Substantia nigra (tissue), 51 donors: ENCODE measurements at places on chromosomes 12 and 14.

- DNase-seq: no peak
Measured at GRCh38 chr12:50187084-50187900, 20.1 kb upstream of the CERS5 start.

DNA sequence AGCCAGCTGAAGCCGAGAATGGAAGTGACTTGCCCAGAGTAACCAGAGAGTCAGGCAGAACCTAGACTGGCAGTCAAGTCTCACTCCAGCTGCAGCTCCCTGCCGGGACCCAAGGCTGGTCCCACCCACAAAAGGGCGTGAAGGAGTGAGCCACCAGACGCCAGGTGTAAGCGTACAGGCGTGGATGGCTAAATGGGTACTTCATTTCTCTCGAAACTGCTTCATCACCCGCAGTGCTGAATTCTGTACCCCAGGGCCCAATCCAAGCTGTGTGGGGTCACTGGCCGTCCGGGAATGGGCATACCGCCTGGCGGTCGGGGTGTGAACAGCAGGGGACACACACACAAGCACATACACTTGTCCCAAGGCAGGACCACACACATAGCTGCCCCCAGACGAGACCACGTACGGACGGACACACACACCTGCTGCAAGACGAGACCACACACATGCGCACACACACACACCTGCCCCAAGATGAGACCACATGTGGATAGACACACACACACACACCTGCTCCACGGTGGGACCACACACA lies 34.8 kb downstream of the DEGS2 start:
- no peak for DNase-seq

DNA sequence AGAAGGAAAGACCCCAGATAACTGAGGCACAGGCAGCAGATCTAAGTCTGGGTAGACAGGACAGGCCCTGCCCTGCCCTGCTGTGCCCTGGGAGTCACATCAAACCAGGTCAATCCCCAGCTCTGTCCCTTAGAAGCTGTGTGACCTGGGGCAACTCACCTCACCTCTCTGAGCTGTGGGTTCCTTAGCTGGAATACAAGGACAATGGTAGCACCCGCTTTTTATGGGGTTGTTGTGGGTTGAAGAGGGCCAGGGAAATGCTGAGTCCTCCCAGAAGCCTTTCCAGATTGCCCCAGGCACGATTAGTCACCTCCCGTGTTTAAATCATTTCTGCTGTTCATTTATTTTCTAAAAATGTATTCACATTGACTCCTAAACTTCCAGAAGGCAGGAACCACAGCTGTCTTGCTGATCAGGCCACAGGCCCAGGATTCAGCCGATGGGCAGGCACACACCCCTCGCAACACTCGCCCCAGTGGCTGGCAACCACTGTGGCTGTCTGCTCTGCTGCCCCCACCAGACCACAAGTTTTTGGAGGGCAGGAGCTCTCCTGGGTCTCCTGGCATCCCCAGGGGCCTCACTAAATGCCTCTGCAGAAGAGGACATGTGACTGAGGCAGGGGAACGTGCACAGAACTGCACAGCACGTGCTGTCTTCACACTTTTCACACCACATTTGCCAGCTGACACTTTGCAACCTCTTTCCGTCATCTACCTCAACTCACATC lies 3.0 kb downstream of the SELPLG start:
- DNase-seq: no peak

GRCh38 chr12:69509904-69510827 lies 40.0 kb downstream of the FRS2 start:
- DNase-seq: no peak

- no peak for DNase-seq
Measured at GRCh38 chr14:89447182-89447944, 30.3 kb upstream of the FOXN3 start.

GRCh38 chr12:42534184-42534838 lies 55.2 kb downstream of the PRICKLE1 start:
- no peak for DNase-seq

DNA sequence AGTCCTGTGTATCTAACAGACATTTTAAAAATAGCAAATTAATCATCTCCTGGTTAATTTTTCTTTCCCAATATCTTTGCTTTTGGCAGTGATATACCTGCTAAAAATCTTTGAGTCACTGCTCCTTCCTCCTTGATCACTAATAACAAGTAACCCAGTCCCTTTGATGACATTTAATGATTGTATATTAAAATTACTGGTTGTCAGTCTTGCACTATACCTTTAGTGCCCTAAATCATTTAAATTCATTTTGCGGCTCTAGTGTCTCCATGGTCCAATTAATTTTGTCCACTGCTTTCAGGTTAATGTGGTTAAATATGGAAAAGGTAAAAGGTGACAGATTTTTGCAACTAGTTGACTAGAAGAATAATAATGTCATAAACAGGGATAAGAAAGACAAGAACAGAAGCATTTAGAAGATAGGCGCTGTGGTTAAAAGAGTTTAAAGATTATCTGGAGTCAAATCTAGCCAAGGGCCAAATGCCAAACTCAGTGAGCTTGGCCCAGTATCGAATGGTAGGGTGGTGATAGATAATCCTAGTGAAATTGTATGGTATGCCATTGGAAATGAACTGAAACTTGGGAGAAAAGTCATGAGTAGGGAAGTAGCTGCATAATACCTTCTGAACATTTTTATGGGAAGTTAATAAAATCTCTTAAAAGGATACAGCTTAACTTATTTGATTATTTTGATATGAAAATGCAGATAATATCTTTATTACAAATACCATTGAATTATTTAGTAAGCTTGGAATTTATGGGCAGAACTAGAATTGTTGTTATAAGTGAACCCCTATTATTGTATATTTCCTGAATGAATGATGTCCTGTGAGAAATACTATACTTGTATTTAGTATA lies 115.0 kb downstream of the PCNX1 start:
- DNase-seq: no peak

- DNase-seq: no peak
Measured at GRCh38 chr12:121576851-121577391, 3.9 kb downstream of the KDM2B start.

GRCh38 chr14:76212242-76212641 lies 60.5 kb downstream of the GPATCH2L start:
- DNase-seq: no peak

- no peak for DNase-seq
Measured at GRCh38 chr12:124792961-124793441, 70.7 kb downstream of the SCARB1 start.

DNA sequence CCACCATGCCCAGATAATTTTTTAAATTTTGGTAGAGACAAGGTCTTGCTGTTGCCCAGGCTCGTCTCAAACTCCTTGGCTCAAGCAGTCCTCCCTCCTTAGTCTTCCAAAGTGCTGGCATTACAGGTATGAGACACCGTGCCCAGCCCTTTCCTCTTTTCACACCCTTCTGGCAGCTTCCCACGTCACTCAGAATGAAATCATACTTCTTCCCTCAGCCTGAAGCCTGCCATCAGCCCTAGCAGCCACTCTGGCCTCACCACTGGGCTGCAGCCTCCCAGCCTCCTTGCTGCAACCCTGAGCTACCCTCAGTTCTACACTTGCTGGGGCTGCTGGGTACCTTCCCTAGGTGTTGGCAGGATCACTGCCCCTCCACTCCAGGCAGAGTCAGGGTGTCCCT lies 18.2 kb downstream of the ANKRD9 start:
- DNase-seq: no peak

DNA sequence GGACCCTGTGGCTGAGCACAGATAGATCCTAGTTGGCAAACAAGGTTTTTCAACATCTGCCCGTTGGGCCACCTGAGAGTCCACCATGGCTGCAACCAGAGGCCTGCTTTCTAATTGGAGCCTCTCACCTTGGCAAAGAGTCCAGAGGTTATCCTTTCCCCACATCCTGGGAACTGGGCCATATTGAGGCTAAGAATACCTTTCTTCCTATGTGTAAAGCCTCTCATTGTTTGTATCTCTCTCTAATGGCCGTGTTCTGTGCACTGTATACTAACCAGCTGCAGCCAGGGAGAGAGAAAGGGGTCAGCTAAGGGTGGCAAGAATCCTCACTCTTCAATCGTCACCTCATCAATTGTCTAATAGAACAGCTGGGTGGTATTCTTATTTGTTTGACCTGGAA lies 79.1 kb upstream of the ST8SIA1 start:
- no peak for DNase-seq

GRCh38 chr12:57735198-57735855 lies 3.2 kb downstream of the AGAP2 start:
- DNase-seq: no peak

GRCh38 chr12:43362910-43363694 lies 188.9 kb downstream of the ADAMTS20 start:
- DNase-seq: no peak

DNA sequence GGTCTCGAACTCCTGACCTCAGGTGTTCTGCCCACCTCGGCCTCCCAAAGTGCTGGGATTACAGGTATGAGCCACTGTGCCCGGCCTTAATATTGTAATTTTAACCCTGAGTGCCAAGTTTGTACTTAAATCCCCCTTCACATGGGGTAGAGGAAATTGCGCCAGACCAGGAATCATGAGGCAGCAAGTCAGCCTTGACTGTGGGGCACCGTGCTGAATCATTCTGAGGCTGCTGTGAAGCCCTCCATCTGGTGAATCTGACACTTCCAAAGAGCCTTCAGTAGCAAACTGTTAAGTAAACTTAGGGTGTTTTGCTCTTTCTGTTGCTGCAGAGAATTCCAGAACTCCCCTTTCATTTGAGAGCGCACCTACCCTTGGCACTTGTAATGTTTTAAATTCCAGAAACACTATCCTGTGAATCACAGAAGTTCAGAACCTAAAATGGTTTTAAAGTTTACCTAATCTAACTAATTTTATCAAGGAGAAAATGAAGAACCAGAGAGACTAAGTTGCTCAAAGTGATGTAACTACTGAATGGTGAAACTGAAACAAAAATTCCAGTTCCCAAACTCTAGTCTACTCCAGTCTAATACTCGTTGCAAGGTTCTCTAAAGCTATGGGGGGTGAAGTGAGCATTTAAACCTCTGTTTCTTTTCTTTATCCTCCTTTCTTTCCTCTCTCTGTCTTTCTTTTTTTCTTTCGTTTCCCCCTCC lies 7.5 kb downstream of the HEBP1 start:
- DNase-seq: no peak

GRCh38 chr12:71786829-71787228 lies 32.2 kb downstream of the RAB21 start:
- no peak for DNase-seq

DNA sequence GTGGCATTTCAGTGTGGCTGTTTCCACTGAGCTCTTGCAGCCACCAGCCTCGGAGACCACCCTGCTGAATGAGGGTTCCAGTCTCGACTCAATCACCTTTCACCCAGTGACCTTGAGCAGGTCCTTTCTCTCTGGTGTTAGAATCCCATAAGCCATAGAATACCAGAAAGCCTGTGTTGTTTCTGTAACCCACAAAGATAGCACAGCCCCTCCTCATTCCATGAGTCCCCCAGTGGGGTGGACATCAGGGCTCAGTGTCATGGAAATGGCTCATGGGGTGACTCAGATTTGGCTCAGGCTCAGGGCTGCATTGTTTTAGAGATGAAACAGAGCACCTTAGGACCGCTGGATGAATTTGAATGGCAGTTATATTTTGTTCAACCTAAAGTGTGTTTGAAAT lies 171.5 kb downstream of the PTPN11 start:
- DNase-seq: no peak

- DNase-seq: no peak
Measured at GRCh38 chr12:130703733-130704375, 12.2 kb downstream of the RIMBP2 start.

DNA sequence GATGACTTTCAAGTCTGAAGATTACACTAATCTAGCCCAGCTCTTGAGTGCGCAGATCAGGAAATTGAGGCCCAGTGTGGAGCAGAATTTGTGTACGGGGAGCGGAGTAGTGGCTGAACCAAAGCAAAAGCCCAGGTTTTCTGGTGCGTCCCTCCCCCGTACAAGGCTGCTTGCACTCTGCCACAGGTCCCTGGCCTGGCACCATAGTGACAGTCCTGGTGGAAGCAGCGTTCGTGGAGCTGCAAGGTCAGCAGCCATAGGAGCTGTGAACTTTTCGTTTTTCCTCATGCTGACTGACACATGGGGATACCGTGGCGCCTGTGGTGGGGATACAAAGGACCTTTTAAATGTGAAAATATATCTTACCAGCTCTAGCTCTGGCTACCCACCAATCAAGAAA lies 1.7 kb downstream of the EVL start:
- no peak for DNase-seq

GRCh38 chr14:74239848-74240793 lies 872 bp downstream of the VSX2 start:
- no peak for DNase-seq

DNA sequence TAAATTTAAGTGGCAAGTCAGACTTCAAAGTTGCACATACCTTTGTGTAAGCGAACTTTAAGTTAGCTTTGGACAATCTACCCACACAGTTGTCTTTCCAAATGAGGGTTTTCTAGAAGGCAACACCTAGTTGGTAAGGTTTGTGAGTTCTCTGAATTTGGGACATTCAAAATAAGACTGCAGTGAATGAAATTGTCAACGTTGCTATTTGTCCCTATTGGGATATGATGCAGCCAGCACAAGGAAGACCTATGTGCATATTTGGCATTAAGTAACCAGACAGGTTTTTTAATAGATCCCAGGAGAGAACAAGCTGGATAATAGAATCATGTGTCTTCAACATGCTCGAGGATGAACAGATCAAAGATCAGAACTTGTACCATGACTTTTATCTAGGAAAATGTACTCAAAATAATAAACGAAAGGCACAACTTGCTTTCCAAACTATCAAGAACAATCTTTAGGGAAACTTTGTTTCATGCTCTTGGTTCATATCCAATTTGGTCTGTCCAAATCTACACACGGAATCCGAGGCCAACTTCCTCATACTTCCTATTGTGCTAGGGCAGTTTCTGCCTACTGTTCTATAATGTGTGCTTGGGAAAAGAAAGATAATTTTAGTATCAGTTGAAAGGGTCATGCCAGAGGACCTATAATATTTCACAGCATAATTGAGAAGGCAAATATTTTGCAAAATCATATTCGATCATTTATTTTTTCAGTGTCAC lies 284.2 kb upstream of the SOX5 start:
- no peak for DNase-seq

DNA sequence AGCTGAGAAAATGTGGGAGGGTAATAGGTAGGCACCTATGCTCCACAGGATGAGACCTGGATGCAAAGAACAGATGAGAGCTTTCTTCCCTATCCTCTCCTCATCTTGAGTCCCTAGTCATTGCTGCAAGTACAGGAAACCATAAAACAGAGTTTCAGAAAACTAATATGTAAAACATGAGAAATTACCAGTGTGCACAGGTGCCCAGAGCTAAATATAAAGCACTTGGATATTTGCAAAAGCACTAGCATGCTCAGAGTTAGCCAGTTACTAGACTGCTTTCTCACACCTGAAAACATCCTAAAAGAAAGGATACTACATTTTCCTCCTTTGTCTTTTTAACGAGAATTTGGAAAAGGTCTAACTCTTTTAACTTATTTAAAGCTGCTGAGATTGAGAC lies 324.3 kb downstream of the DAD1 start:
- DNase-seq: no peak

DNA sequence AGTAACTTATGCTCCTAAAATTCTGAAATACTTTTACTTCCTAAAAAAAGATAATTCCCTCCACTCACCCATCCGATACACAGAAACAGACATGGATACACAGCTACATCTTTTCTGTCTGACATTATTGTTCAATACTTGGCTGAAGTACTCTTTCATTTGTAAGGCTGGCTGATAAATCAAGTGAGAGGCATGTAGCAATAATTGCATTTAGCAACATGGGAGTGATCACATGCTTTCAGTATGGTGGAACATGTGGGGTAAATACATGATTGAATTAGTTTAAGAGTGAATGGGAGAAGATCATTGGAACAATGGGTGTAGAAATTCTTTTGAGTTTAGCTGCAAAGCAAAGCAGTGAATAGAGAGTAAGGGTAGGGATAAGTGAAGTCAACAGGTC lies 25.6 kb downstream of the PTPRQ start:
- DNase-seq: no peak

GRCh38 chr14:90301668-90302090 lies 30.1 kb downstream of the NRDE2 start:
- no peak for DNase-seq
